ENCODE measurements at places on chromosomes 4 and X.

DNA sequence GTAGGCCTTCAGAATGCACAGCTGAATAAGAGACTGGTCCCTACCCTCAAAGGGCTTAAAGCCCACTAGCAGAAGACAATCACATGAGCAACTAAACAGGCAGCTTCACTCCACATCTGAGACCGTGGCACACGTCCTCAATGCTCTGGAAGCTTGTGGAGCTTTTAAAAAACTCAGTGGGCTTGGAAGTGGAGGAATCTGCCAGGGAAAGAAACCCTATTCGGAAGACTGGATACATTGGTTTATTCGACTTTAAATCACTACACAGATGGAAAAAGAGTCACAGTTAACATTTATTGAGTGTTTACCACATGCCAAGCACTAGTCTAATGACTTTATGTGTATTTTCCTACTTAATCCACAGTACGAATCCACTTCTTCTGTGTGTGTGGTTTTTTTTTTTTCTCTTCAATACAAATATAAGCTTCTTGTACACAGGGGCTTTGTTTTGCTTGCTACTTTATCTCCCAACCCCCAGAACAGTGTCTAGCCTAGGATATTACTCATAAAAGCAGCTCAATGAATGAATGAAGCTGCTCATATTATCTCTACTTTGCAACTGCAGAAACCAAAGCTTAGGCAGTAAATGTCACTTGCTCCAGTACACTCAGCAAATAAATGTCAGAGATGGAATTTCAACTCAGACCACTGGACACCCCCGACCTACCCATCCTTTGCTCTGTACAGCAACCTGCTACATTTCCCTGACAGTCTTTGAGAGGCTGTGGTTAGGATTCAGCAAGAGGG lies 137.7 kb downstream of the LDB2 start:
- no peak for DNase-seq

DNA sequence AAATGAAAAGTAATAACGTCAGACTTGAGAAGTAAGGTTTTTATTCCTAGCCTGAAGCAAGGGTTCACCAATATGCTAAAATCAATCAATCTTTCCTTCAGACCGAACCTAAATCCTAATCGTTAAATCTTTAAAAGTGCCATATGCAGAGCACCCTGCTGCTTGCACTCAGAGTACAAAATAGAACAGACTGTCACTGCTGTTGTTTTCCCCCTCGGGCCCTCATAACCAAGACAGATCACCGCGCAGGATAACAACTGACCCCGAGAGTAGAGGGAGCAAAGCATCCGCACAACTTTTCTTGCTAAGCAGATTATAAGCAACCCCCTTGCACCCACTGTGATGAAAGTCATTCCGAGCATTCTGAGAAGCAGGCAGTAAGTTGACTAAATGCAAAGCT lies 550.9 kb upstream of the NDST4 start:
- no peak for DNase-seq

- DNase-seq: no peak
Observed at GRCh38 chr4:90306810-90307209, 179.6 kb downstream of the CCSER1 start.

DNA sequence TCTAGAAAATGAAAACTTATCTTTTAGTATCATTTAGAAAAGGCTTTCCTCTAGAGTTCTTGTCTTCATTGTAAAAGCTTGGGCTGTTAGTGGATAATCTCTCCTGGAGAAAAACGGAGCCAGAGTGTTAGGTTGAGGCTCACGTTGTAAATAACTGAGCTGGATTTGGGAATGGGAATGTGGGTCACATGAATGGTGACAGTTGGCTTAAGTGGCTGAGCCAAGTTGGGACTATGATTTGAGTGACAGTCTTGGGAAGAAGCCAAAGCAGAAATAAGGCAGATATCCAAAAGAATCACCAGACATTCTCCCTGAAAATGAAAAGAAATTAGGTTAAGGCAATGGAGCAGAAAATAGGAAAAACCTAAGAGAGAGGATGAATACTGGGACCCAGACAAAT lies 33.6 kb upstream of the PDGFC start:
- DNase-seq: no peak

DNA sequence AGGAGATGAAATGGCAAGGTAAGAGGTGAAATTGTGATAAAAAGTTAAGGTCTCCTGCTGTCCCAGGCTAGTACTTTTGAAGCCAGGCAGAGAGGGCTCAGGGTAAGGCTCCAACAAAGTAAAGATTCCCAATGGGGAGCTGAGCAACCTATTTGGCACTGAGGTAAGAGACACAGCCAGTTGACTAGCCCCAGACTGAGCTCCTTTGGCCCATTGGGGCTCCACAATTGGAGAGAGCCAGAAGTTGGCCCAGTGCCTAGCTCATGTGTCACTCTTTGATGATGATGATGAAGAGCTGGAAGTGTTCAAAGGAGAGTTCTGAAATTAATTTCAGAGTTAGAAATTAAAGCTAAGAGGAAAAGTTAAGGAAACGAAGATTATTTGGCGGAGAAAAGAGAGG lies 94.6 kb downstream of the RLIM start:
- DNase-seq: no peak

Measured in omental fat pad (tissue), 4 donors.